Activated CD4-positive, alpha-beta T cell treated with anti-CD3 and anti-CD28 coated beads for 36 hours (primary cell): ENCODE measurements at places on chromosomes 3 and 15. TPM values are rescaled to one million over a fixed set of nuclear protein-coding genes. Genes with fewer than 3 reads are reported as not detected.

- no peak overlapping the region for H3K4me3 ChIP-seq
- peaks cover 2% of the 10 kb centered on the region for H3K27me3 ChIP-seq
- peaks cover 29% of the 10 kb centered on the region for H3K4me1 ChIP-seq
These were observed 26.8 kb downstream of the TRANK1 start for GRCh38 chr3:36918050-36918449.

The FAM81A gene
- 0.57 TPM for total RNA-seq

DNA sequence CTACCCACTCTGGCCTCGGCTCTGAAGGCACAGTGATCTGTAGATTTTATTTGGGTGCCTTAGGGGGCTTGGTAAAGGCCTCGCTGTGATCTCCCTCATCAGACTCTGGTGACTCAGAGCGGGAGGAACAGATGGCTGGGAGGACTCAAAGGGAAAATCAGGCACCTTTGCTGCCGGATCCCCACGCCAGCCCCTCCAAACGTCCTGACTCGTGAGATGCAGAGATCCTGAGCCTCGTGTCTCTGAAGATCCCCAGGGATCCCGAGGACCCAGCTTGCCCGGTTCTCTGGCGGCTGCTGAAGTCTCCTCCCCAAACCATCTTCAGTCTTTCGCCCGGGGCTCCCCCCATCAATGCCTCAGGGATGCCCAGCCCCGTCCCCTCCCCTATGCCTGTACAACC, 32.8 kb downstream of the MUC20 start:
- no peaks in the 10 kb centered on the region for H3K36me3 ChIP-seq
- H3K4me1 ChIP-seq: peaks cover 14% of the 10 kb centered on the region
- peaks cover 9% of the 10 kb centered on the region for H3K27me3 ChIP-seq
- H3K27ac ChIP-seq: no peak overlapping the region
- DNase-seq: no peak

DNA sequence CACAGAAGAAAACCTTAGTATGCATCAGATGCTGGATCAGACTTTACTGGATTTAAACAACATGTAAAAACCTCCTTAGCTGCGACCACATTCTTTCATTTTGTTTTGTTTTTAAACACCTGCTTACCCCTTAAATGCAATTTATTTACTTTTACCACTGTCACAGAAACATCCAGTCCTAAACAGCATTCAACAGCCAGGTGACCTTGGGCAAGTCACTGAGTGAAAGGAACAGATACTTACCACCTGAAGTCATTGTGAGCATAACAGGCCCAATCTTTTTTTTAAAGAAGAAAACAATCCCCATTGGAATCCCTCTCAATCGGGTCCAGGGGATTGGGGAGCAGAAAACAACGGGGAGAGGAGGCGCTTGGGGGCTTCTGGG, 390 bp downstream of the STARD5 start:
- peaks cover 15% of the 10 kb centered on the region for H3K36me3 ChIP-seq
- H3K27ac ChIP-seq: peak overlapping the region; percentile 83
- H3K4me3 ChIP-seq: peak overlapping the region; percentile 95
- DNase-seq: no peak
- peaks cover 27% of the 10 kb centered on the region for H3K4me1 ChIP-seq

GRCh38 chr3:58857402-58857801, 190.8 kb upstream of the FAM3D start:
- H3K27me3 ChIP-seq: peaks cover 3% of the 10 kb centered on the region
- no peaks in the 10 kb centered on the region for H3K36me3 ChIP-seq
- no peaks in the 10 kb centered on the region for H3K4me1 ChIP-seq
- no peak for DNase-seq

GRCh38 chr3:45098310-45098709, 47.9 kb downstream of the CDCP1 start:
- no peak overlapping the region for H3K27ac ChIP-seq
- DNase-seq: no peak
- H3K36me3 ChIP-seq: peaks cover 3% of the 10 kb centered on the region
- H3K4me3 ChIP-seq: no peak overlapping the region

The HEMK1 gene
- 77.7 TPM for total RNA-seq
